Stimulated activated CD4-positive, alpha-beta T cell treated with anti-CD3 and anti-CD28 coated beads, Interleukin-15, amount 100 ng/mL, for 1 hour (primary cell): ENCODE measurements at places on chromosomes 13 and 19.

DNA sequence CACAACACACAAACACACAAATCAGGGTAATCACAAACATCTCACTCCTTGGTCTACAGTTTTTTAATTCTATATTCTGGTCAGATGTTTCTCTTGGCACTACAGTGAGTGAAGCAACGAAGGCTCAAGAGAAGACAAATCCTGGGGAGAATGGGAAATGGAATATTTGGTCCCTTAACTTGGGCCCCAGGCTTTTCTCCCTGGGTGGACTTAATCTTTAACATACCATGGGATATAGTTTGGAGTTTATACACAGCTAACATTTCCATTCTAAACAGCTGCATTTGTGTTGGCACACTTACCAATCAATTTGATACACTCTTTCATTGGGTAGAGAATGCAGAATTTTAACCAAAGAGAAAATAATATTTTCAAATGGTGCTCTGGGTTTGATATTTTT lies 1132.6 kb upstream of the SLC10A2 start:
- DNase-seq, result no peak

- no peak for DNase-seq
These were observed 7.1 kb upstream of the EPN1 start for GRCh38 chr19:55667958-55668357.

DNA sequence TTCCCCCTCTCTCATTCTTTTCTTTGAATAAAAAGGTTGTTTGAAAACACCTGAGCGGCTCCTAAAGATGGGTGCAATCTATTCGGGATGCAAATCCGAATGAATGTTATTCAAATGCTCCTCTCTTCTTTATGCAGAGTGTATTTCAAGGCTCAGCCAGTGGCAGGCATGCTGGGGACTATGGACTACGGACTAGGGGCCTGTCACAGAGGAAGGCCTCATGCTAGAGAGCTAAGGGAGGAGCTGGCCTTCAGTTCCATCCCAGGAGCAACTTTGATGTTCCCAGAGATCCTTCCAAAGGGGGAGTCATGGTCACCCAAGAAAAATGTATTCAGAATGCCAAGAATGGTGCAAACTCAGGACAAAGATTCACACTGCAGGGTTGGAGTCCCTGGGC lies 9.3 kb downstream of the ALOX5AP start:
- DNase-seq, result no peak

GRCh38 chr19:51772977-51773376 lies 12.0 kb downstream of the FPR2 start:
- DNase-seq, result no peak

DNA sequence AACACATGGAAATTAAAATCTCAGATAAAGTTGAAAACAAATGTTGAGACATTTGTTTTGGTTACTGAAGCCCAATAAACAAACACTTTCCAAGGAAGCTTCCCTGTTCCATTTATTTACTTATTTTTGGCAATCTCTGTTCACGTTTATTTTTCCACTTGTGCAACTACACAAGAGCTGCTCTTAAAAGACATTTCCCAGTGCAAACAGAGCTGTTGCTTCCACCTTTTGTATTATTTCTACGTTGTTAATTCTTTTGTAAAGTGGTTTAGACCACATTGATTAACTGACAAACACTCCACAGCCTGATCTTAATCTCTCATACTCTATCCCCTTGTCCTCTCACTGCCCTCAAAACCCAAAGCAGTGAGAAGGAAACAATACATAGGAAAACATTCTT lies 757.6 kb downstream of the LIG4 start:
- no peak for DNase-seq

DNA sequence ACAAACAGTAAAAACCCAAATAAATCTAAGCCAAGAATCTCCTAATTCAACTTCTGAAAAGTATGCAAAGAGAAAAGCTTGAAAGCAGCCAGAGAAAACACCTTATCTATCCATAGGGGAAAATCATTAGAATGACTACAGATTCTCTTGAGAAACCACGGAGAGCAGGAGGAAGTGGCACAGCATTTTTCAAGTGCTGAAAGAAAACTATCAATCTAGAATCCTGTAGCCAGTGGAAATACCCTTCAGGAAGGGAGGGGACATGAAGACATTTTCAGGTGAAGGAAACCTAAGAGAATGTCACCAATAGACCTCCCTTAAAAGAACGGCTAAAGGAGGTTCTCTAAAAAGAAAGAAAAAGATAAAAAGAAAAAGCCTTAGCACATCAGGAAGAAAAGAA lies 66.2 kb upstream of the XPO4 start:
- DNase-seq, result no peak

DNA sequence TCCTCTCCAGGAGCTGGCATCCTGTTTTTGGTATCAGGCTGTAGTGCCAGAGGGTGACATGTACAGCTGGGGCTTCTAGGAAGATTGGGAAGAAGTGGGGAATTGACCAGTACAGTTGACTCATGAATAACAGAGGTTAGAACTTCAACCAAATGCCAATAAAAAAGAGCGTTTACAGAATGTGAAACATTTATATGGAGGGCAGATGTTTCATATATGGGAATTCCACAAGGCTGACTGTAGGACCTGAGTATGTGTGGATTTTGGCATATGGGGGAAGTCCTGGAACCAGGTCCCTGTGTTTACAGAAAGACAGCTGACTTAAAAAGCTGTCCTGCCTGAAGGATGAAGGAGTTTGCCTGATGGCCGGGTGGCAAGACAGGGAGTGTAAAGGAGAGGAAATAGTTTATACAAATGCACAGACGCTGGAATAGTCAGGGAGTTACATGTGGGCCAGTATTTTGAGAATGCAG lies 5.2 kb downstream of the CHAMP1 start:
- DNase-seq, result no peak

- no peak for DNase-seq
These were observed 607.6 kb downstream of the PCDH17 start for GRCh38 chr13:58238972-58239773.

DNA sequence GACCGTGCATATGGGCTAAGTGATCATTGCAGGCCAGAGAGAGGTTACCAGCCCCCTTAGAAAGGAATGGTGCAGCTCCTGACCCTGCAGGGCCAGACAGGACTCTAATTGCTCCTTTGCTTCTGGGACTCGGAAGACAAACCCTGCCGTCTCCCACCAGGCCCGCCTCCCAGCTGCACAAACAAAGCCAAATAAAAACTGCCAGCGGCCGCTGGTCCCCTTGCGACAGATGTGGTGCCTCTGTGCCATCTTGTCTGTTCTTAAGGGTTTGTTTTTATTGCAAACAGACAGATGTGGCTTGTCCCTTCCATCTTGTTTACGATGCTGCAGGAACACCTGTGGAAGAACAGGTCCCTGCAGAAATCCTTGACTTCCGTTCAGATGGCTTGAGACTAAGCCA lies 434.4 kb upstream of the TSHZ3 start:
- no peak for DNase-seq
